ENCODE measurements at places on chromosomes 12 and 14. TPM values are rescaled to one million over a fixed set of nuclear protein-coding genes. Genes with fewer than 3 reads are reported as not detected.

- peak; percentile 90 for DNase-seq
Observed at GRCh38 chr12:93137656-93138612, 208.8 kb upstream of the EEA1 start.

- DNase-seq, result no peak
Observed at GRCh38 chr12:121000530-121000929, 15.8 kb downstream of the C12orf43 start.

DNA sequence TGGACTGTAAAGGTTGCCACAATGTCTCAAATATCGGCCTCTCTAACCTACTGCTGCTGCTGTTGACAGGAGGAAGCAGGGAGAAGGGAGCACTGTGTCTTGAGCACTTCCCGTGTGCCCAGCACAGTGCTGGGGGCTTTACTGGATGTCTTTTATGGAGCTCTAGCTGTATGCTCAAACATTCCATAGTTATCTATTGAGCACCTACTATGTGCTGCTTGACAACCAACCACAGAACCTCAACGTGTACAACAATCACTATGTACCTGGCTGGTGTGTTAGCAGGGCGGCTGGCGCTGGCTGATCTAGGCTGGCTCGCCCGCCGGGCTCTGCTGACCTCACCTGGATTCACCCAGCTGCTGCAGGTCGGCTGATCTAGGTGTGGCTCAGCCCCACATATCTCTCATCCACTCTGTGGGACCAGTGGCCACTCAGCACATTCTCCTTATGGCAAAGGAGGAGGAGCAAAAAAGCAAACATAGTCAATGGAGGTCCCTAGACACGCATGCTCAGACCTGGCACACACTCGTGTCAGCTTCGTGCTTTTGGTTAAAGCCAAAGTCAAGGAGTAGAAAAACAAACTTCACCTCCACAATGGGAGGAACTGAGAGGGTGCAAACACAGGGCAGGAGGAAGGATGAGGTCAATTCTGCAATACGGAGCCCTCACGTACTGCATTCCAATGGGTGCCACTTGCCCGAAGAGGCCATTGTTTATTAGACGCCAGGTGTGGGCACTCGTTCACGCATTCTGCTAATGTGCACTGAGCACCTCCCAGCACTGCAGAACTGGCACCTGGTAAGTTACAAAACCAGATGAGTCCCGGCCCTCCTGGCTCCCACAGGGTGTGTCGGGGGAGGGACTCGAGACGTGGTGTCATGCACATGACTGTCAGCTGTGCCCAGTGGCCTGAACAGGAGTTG, 147.2 kb downstream of the SCARB1 start:
- no peak for DNase-seq

- DNase-seq, result no peak
Observed at GRCh38 chr12:119649202-119649808, 18.6 kb upstream of the PRKAB1 start.

- DNase-seq, result no peak
Observed at GRCh38 chr12:124123296-124124000, 150.4 kb downstream of the ZNF664 start.

Gene NTF3
- 1.5 TPM for total RNA-seq

Gene INHBC
- not detected for total RNA-seq

Gene MGAT4C
- total RNA-seq, result under 0.01 TPM

Gene B4GALNT1
- total RNA-seq, result 0.51 TPM

Gene LTBP2
- 243 TPM for total RNA-seq
